ENCODE measurements at places on chromosomes 7 and 10. TPM values are rescaled to one million over a fixed set of nuclear protein-coding genes. Genes with fewer than 3 reads are reported as not detected.

GRID2IP gene
- total RNA-seq = 0.39 TPM

CTTNBP2 gene
- total RNA-seq = not detected

LIPM gene
- total RNA-seq = not detected

OR2A1 gene
- total RNA-seq = 0.19 TPM

ABCB1 gene
- total RNA-seq = 12.2 TPM

RTKN2 gene
- 3.7 TPM for total RNA-seq

OR2A12 gene
- total RNA-seq = not detected

- no peak for DNase-seq
Measured at GRCh38 chr7:124919841-124920240, 9.8 kb downstream of the POT1 start.

- DNase-seq = peak; percentile 80
Measured at GRCh38 chr10:73810735-73811465, 498 bp downstream of the NDST2 start.

- DNase-seq = no peak
Measured at GRCh38 chr7:71313553-71313952, 181.6 kb downstream of the GALNT17 start.

GRCh38 chr7:33946094-33946699, 40.9 kb downstream of the BMPER start:
- DNase-seq = no peak

- DNase-seq = no peak
Measured at GRCh38 chr10:64156166-64156565, 635.0 kb downstream of the REEP3 start.

- no peak for DNase-seq
Measured at GRCh38 chr10:92208736-92209135, 82.1 kb downstream of the CPEB3 start.

DNA sequence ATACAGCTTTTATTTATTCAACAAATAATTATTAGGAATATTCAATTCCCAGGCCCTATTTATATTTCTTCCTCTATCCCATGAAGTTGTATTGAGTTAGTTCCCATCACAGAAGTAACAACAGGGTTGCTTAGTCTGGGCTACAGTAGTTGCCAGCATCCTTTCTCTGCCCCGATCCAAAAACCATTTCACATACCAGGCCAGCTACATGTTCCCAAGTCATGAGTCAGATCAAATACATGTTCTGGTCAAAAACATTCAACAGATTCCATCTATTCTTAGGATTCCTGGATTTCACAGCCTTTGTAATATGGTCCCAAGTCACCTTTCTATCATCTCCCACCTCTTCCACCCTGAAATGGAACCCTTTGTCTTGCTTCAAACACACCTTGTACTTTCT, 91.6 kb downstream of the RAB11FIP2 start:
- no peak for DNase-seq

DNA sequence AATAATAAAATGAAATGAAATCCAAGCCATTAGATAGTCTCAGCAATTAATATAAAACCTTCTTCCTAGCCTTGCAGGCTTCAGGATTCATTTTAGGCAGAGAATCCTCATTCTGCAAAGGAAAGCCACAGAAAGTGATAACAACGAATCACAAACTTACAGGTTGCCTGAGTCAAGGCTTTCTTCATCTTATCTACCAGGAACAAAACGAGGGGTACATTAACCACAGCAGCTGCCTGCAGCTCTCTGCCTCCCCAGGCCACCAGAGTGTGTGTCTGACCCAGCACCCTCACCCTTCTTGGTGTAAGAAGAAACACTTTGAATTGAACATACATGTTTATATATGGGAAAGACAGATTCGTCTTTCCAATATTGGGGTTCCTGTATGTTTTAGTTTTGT, 12.5 kb upstream of the TNS3 start:
- no peak for DNase-seq

- DNase-seq = no peak
Measured at GRCh38 chr10:1217237-1217587, 161.0 kb downstream of the WDR37 start.

- DNase-seq = peak; percentile 11
Measured at GRCh38 chr7:101550641-101551541, 78.2 kb downstream of the MYL10 start.

GRCh38 chr7:51025668-51026067, 243.0 kb upstream of the GRB10 start:
- no peak for DNase-seq

DNA sequence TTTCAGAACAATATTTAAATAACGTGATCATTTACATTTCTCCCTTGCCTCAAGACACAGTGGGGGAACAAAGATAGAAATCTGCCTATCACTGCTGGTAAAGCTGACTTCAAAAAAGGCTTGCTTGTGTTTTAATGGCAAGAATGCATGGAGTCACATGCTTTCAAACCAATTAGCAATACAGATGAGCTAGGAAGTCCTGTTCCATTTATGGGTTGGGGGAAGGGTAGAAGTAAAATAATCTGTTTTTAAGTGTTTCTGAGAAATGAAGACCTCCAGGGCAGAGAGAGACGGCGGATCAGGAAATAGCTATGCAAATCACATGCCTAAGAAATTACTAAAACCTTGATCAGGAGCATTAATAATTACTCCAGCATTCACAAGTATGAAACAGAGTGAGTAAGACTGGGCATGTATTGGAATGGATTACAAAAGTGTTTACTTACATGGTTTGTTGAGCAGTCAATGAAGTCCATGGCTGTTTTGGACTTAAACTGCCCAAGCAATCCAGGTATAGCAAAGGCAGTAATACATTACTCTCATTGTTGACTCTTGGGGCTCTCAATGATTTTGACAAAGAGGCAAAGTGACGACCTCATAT, 142.0 kb downstream of the ARID5B start:
- no peak for DNase-seq

- DNase-seq = no peak
Measured at GRCh38 chr7:80273327-80273726, 138.7 kb downstream of the GNAI1 start.

DNA sequence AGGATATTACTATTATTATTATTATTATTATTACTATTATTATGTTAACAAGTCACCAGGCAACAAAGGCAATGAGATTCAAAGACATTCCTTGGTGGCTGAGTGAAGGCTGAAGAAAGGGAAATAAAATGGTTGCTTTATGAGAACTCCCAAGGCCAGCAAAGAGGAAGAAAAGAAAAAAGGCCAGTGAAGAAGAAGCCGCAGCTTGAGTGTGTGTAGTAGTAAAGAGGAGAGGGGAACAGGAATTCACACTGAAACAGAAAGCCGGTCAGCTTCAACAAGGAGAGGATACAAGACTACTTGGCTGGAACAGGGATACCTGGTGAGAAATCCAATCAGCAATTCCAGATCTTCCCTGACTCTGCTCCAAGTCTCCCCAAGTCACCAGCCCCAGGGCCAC, 42.4 kb downstream of the PLXNA4 start:
- DNase-seq = no peak

DNA sequence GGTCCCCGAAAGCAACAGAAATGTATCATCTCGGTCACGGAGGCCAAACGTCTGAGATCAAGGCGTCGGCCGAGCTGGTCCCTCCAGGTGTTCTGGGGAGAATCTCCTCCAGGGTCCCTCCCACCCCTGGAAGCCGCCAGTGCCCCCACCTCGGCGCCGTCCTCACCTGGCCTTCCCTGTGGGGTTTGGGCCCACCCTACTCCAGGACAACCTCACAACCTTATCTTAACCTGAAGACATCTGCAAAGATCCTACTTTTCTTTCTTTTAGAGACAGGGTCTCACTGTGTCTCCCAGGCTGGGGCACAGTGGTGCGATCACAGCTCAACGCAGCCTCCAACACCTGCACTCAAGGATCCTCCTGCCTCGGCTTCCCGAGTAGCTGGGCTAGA, 33.4 kb downstream of the ADAP1 start:
- DNase-seq = no peak

DNA sequence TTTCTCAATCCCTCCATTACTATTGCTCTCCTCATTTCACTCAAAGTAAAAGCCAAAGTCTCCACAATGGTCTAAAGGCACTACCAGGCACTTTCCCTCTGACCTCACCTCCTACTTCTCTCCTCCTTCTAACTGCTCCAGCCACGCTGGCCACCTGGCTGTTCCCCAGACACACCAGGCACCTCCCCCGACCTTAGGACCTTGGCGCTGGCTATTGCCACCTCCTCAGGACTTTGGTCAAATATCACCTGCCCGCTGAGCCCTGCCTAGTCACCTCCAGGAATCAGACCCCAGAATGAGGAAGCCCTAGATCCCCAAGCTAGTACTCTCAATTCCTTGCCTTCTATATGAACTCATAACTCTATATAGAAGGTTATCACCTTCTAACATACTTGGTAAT, 66.2 kb upstream of the STEAP1B start:
- DNase-seq = no peak

GRCh38 chr7:133646472-133647315, 393.8 kb downstream of the EXOC4 start:
- no peak for DNase-seq

- DNase-seq = no peak
Measured at GRCh38 chr7:117323305-117323850, 520 bp upstream of the WNT2 start.

- DNase-seq = peak; percentile 36
Measured at GRCh38 chr10:26367771-26368170, 70.4 kb upstream of the APBB1IP start.

DNA sequence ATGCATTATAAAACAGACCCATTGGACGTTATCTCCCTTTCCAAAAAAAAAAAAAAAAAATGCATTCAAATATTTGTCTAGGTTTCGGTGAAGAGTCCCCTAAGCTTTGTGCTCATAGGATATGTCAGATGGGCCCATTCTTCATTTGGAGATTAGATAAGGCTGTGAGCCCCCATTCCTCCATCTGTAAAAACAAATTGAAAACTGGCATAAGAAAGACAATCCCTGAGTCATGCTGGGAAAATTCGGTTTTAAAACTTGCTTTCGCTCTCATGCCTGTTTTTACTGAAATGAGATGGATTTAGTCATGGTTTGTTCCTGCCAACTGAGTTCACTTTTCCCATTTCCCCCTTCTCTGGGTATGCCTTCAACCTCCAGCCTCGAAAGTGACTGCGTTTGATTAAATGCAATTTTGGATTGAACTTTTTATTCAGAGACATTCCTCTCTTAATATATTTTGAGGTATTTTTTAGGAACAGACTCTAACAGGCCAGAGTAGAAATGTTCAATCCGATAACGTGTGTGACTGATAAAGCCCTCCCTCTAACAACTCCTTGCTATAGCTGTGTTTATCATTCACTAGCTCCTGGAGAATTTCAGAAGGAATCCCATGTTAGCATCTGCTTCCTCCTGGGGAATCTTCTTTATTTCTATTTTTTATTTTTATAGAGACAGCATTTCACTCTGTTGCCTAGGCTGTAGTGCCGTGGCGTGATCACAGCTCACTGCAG, 190.9 kb upstream of the LYZL2 start:
- DNase-seq = no peak

DNA sequence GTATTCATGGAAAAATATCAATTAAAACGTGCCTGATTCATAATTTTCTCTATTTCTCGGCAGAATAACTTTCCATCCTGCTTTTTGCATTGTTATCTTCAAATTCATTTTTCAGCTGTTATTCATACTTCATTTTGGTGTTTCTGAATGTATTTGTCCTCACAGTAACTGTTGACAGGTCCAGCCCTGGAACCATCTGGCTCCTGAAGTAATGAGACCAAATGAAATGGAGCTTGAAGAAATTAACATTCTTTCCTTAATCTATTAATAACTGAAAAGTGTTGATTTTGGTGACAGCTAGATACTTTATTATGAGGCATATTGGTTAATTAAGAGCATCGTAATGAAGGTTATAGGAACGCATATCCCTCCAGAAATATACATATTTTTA, 257.0 kb upstream of the MINDY3 start:
- no peak for DNase-seq

DNA sequence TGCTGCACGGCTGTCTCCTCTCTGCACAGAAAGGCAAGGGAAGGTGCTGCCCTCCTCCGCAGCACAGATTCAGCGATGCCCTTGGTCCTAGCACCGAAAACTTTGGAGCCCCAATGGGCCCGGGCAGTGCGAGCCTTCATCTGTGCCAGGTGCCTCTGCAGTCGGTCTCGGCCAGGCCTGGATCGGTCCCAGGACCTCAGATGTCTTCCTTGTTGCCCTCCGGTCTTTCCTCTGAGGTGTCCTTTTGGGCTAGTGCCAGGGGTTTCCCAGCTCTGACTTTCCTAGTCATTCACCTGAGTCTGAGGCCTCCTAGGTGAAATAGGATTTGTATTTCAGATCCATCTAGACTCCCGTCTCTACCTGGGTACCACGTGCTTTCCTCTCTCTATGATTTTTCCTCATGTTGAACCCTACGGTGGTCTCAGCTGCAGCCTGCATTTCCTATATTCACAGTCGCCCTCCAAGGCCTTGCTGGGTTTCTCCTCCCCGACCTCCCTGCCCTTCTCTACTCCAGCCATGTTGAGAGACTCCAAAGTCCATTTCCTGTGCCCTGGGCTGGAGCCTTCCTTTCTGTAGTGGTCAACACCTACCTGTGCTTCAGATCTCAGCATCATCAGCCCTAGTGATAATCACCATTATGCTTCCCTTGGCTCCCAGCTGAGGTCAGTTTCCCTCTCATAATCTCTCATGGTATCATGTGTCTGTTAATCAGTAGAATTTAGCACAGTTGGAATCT, 92.0 kb upstream of the PRSS58 start:
- DNase-seq = no peak

DNA sequence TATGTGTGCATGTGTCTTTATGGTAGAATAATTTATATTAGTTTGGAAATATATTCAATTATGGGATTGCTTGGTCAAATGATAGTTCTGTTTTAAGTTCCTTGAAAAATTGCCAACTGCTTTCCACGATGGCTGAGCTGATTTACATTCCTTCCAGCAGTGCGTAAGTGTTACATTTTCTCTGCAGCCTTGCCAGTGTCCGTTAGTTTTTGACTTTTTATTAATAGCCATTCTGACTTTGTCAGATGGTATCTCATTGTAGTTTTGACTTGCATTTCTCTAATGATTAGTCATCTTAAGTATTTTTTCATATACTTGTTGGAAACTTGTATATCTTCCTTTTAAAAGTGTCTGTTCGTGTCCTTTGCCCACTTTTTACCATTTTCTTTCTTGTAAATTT, 434.2 kb upstream of the POT1 start:
- no peak for DNase-seq

- DNase-seq = no peak
Measured at GRCh38 chr10:17240096-17240495, 12.1 kb downstream of the VIM start.

- no peak for DNase-seq
Measured at GRCh38 chr10:48842231-48842630, 97.4 kb downstream of the LRRC18 start.

DNA sequence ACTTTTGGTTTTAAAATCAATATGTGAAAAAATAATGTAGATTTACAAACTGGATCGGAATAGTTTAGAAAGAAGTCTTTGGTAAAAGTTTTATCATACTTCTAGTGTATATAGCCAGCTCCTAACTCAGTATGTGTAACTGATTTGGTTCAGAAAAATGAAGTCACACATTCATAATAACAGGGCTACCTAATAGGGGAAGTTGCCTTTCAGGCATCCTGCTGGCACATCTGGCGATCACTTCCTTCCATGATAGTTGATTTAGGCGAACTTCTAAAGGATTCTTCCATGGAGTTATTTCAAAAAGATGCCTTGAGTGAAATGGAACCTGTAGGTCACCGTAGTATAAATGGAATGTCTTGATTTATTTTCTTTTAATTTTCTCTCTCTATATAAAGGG, 69.1 kb downstream of the SHH start:
- DNase-seq = no peak
